Activated naive CD4-positive, alpha-beta T cell treated with Interleukin-2 at 50 U/mL for 16 hours (primary cell): ENCODE measurements at places on chromosomes 2 and 18.

DNA sequence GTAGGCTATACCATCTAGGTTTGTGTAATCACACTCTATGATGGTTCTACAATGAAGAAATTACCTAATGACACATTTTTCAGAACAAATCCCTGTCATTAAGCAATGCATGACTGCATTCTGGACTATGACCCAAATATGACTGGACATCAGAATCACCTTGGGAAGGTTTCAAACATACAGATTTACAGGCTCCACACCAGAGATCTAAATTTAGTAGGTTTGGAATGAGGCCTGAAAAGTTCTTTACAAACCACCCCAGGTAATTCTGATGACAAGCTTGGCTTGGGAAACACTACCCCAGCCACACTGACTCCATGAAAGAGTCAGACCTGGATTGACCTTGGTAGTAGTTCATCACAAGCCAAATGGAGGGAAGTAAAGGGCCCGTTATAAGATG lies 52.2 kb upstream of the NFE2L2 start:
- DNase-seq, result no peak

GRCh38 chr2:223692191-223692947 lies 90.2 kb upstream of the SCG2 start:
- no peak for DNase-seq

GRCh38 chr2:224099861-224100643 lies 61.0 kb upstream of the SERPINE2 start:
- no peak for DNase-seq

DNA sequence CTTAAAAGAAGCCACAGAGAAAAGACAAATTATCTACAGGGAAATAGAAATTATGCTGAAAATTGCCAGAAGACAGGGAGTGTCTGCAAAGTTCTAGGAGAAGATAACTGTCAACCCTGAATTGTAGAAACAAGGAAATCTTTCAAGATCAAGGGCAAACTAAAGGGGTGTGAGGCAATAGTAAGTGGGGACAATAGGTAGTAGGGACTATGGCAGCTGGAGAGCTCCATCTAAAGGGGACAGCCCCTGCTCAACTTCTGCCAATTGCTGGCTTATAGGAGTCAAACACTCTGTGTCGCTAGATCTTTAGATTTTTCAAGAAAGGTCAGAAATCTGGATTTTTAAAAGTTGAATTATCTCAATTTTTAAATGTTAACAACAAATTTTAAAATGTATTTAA lies 10.1 kb upstream of the ST3GAL5 start:
- no peak for DNase-seq

DNA sequence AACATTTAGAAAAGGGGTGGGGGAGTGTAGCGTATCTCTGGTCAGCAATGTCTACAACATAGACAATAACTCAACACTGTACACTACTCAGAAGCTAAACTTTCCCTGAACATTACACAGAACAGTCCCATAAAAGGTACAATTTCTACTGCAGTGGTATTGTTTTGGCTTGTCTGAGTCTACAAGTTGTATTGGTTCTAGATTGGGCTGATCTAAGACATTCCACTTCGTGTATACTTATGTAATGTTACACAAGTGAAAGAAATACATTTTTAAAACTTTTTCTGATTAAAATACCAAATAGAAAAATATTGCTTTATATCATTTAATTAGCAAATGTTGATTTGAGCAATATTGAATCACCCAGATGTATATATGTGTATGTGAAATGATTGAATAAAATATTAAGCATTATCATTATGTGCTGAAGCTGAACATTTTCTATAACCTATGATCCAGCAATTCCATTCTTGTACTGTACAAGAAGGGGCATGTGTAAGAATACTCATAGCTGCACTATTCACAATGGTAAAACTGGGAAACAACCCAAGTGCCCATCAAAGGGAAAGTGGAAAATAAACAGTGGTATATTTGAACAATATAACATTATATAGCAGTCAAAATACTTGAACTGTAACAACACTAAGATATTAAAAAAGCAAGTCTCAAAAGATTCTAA lies 52.4 kb downstream of the VSNL1 start:
- no peak for DNase-seq

- DNase-seq, result peak; percentile 44
Measured at GRCh38 chr2:70132244-70133126, 45.2 kb downstream of the PCBP1 start.

- no peak for DNase-seq
Measured at GRCh38 chr2:189234991-189235390, 55.4 kb upstream of the COL5A2 start.

- no peak for DNase-seq
Measured at GRCh38 chr2:127169066-127169660, 50.9 kb downstream of the CYP27C1 start.

DNA sequence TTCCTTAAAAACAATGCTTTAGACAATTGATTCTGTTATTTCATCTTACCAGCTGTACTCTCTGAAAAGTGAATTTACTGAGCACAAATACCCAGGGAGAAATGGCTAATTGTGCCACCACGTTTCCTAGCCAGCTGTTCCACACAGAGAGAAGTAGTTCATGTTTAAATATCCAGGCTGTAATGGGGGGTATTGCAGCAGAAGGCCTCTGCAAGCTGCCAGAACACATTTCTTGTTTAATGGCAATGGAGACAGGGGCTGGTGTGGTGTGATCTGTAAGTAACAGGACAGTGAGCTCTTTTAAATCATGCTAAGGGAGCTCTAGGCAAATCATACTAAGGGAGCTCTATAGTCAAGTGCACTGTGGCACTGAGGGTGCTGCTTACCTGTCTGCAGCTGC lies 809.2 kb downstream of the CNTNAP5 start:
- no peak for DNase-seq

DNA sequence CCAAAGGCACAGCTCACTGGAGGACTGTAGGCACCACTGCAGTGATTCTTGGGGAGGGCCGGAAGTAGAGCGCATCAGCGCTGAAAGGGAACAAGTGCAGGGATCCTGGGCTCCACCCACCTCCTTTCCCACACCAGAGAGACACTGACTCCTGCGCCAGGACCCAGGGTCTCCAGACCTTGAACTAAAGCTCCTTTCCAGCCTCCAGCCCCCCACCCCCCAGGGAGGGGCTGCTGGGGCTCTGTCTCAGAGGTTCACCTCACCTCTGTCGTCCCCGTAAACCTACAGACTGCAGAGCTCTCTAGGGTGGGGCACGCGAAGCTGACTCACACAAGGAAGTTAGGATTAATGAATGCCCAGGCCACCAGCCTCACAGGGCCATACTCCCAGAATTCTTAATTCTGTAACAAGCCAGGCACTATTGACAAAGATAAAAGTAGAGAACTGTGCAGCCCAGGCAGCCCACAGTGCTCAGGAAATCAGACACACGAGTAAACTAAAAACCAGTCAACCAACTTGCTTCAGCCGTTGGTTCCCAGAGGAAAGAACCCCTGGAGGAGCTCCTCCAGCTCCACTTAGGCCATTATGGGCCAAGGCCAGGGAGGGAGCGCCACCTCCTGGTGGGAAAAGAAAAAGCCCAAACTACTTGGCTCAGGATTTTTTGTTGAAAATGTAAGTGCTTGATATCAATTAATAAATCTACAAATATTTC lies 45.1 kb upstream of the ACAA2 start:
- DNase-seq, result peak; percentile 59

DNA sequence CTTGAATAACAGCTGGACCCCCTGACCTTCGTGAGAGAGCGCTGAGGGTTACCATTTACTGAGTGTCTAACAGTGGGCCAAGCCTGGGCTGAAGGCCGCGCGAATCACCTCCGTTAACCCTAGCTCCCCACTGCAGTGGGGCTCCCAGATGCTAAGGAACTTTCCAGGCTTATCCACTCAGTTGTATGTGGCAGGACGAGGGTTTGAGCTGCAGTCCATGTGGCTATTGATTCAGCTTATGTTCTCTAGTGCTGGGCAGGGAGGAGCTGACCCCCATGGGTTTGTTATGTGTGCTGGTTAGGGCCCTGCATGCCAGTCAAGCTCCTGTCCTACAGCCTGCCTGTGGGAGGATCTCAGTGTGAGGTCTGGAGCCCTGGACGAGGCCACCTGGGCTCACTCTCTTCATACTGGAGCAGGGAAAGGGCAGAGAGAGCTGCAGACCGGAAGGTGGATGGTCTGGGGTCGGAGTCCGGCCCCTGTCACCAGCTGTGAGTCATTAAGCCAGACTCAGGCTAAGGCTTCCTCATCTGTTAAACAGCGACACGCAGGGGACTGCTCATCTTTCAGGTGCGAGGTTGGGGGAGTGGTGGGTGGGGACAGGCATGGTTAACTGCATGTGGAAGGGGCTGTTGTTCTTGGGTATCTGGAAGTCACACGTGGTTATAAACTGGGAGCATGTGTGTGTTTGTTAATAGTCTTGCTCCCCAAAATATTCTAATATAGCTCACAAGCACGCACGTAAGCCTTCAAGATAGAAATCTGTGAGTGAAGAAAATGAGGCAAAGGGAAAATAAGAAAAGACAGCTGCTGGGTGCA lies 6.6 kb downstream of the PSD4 start:
- no peak for DNase-seq
